Esophagus muscularis mucosa (tissue), 4 donors: ENCODE measurements at places on chromosomes 1 and 21.

DNA sequence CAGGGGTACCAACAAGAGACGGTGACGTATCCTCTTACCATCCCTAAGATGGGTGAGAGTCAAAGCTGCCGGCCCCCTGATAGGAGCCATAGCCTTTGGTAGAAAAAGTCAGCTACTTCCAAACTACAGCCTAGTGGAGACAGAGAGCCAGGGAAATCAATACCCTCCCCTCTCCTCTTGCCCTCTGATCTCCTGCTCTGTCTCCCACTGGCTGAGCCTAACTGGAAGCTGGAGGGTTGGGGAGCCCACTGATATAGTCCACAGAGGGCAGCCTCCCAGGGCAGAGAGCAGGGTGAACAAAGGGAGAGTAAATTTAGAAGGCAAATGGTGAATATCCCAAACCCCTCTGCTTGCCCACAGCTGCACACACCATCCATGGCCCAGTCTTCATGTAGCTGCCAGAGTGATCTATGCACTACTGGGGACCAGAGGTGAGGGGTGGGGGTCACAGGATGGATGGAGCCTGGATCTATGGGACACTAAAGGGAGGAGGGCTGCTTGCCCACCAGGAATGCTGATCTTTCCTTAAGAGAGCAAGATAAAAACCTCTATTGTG, 80.0 kb downstream of the DHRS3 start:
- no peak for DNase-seq
- no peak overlapping the region for H3K27ac ChIP-seq
- H3K36me3 ChIP-seq, result no peaks in the 10 kb centered on the region
- no peaks in the 10 kb centered on the region for H3K27me3 ChIP-seq
- H3K4me1 ChIP-seq, result peaks cover 37% of the 10 kb centered on the region

GRCh38 chr1:169779970-169780369, 14.7 kb downstream of the METTL18 start:
- no peaks in the 10 kb centered on the region for H3K4me1 ChIP-seq
- no peak overlapping the region for H3K4me3 ChIP-seq
- peaks cover 2% of the 10 kb centered on the region for H3K27me3 ChIP-seq
- no peak overlapping the region for H3K27ac ChIP-seq
- no peak for DNase-seq
- H3K36me3 ChIP-seq, result no peaks in the 10 kb centered on the region

- peaks cover 21% of the 10 kb centered on the region for H3K4me1 ChIP-seq
- H3K27me3 ChIP-seq, result no peaks in the 10 kb centered on the region
- DNase-seq, result no peak
Observed at GRCh38 chr1:167819849-167820683, 93.9 kb downstream of the ADCY10 start.

DNA sequence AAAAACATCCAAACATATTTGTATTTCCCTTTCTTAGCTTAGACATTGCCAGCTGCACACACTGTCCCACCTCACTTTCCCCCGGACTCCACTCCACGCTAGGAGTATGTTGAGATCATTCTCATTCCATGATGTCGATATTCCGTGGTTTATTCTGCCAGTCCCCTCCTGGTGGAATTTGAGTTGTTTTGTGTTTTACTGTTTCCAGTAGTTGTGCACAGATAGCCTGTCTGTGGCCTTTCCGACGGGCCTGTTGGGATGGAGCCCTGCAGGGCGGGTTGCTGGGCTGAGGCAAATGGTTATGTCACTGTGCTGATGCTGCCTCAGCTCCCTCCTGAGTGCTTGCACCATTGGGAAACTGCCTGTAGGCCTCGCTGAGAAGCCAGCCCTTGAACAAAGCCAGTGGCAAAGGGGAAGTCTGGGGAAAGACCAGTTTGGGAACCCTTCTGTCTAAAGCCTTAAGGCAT, 12.8 kb downstream of the TRAPPC10 start:
- H3K4me1 ChIP-seq, result peaks cover 37% of the 10 kb centered on the region
- no peaks in the 10 kb centered on the region for H3K27me3 ChIP-seq
- H3K27ac ChIP-seq, result peak overlapping the region; percentile 35
- H3K36me3 ChIP-seq, result no peaks in the 10 kb centered on the region
- DNase-seq, result no peak
- H3K4me3 ChIP-seq, result no peak overlapping the region

DNA sequence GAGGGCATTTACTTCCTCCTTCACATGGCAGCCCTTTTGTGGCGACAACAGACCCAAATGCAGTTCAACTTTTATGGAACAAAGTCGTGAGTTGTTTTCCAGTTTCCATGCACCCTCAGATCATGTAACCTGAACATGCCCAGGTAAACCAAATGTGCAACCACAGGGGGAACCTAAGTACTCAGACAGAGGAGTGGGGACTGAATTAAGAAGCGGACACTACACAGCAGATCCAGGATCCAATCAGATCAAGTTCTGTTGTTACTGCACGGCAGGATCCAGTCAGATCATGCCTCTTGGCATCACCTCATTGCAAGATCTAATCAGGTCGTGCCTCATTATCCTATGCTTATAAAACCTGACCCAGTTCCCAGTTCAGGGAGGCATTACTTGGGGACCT, 115.7 kb downstream of the MATN1 start:
- H3K27me3 ChIP-seq, result no peaks in the 10 kb centered on the region
- no peaks in the 10 kb centered on the region for H3K4me1 ChIP-seq
- DNase-seq, result no peak
- no peak overlapping the region for H3K4me3 ChIP-seq

GRCh38 chr1:42266253-42267135, 68.5 kb downstream of the FOXJ3 start:
- H3K36me3 ChIP-seq, result peaks cover 11% of the 10 kb centered on the region
- no peak for DNase-seq
- H3K4me3 ChIP-seq, result no peak overlapping the region
- H3K27ac ChIP-seq, result no peak overlapping the region
- H3K4me1 ChIP-seq, result peaks cover 26% of the 10 kb centered on the region

DNA sequence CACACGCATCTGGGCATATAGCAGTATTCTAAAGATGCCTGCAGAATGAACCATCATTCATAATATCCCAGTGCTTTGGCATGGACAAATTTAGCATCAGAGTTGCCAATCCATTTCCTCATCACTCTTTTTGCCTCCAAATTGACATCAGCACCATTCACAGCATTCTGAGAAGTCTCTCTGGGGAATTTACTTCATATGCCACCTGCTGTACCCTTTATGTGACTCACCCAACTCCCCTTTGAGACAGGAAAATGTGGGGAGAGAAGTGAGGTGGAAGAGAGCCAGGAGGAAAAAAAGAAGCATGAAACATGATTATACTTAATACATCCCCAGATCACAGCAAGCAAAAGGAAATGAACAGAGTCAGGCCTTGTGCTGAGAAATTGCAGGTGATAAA, 37.4 kb downstream of the RAB3B start:
- H3K27ac ChIP-seq, result no peak overlapping the region
- H3K4me1 ChIP-seq, result no peaks in the 10 kb centered on the region
- H3K27me3 ChIP-seq, result peaks cover 19% of the 10 kb centered on the region

GRCh38 chr21:41706678-41707077, 60.2 kb downstream of the RIPK4 start:
- H3K4me1 ChIP-seq, result no peaks in the 10 kb centered on the region
- H3K4me3 ChIP-seq, result no peak overlapping the region
- no peak overlapping the region for H3K27ac ChIP-seq
- no peak for DNase-seq
- H3K27me3 ChIP-seq, result no peaks in the 10 kb centered on the region

DNA sequence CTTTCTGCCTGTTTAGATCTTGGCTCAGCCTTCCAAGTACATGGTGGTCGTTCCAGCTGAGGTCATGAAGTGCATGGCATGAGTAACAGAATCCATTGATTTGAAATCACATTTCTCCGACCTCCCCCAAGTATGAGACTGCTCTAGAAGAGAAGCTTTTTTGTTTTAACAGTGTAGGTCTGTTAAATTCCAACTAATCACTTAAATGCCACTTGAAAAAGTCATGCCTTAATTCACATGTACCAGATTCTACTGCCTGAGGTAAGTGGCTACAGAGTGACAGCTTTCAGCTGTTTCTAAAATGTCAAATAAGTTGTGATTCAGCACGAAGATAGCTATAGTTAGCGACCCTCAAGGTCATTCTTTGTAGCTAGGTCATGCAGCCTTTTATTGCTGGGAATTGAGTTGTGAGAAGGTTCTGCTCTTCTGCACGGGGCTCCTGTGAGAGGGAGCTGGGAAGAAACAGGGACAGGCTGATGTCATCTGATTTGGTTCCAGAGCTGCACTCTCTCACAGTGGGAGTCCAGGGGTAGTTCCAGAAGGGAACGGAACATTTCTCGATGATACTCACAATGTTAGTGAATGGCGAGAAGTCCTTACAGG, 112.7 kb downstream of the VPS13D start:
- peaks cover 17% of the 10 kb centered on the region for H3K36me3 ChIP-seq
- no peak overlapping the region for H3K27ac ChIP-seq
- H3K4me1 ChIP-seq, result peaks cover 84% of the 10 kb centered on the region
- H3K27me3 ChIP-seq, result no peaks in the 10 kb centered on the region

- H3K36me3 ChIP-seq, result no peaks in the 10 kb centered on the region
- DNase-seq, result no peak
- H3K27ac ChIP-seq, result no peak overlapping the region
- H3K4me3 ChIP-seq, result no peak overlapping the region
- no peaks in the 10 kb centered on the region for H3K27me3 ChIP-seq
- H3K4me1 ChIP-seq, result no peaks in the 10 kb centered on the region
Observed at GRCh38 chr21:45581322-45581712, 39.1 kb upstream of the SLC19A1 start.

GRCh38 chr1:115527746-115528145, 114.0 kb upstream of the VANGL1 start:
- peak; percentile 82 for DNase-seq
- no peak overlapping the region for H3K27ac ChIP-seq

DNA sequence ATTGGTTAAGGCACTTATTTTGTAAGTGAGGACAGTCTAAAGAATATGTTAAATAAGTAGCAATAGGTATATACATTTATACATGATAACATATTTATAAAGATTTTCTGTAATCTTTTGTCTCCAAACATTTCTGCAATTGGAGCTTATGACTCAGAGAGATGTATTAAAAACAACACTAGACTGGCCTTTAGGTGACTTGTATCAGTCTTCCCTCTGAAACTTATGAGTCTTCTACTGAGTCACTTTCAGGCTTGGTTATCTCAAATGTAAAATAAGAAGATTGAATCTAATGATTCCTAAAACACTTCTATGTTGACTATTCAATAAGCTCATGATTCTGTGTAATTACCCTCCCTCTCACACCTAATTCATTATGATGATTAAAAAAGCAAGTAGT, 672.6 kb upstream of the NEGR1 start:
- no peaks in the 10 kb centered on the region for H3K4me1 ChIP-seq
- H3K4me3 ChIP-seq, result no peak overlapping the region
- no peak for DNase-seq
- H3K36me3 ChIP-seq, result no peaks in the 10 kb centered on the region

DNA sequence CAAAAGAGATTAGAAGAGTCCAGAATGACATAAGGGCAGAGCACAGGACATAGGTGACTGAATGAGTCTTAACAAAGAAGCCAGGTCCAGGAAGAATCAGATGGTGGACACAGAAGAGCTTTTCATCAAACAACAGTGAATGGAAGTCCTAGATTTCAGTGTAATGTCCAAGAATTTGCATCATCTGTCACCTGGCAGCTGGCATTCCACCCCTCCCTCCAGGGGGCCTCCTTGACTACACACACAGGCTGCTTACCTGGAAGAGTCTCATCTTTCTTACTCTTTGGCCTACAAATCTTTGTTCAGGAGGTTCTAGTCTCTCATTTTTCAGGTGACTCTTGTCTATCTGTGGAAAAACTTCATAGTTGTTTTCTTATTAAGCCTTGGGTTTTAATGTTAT, 36.2 kb downstream of the GORAB start:
- no peaks in the 10 kb centered on the region for H3K27me3 ChIP-seq
- DNase-seq, result no peak
- H3K4me1 ChIP-seq, result peaks cover 10% of the 10 kb centered on the region
- H3K4me3 ChIP-seq, result no peak overlapping the region
- no peaks in the 10 kb centered on the region for H3K36me3 ChIP-seq

DNA sequence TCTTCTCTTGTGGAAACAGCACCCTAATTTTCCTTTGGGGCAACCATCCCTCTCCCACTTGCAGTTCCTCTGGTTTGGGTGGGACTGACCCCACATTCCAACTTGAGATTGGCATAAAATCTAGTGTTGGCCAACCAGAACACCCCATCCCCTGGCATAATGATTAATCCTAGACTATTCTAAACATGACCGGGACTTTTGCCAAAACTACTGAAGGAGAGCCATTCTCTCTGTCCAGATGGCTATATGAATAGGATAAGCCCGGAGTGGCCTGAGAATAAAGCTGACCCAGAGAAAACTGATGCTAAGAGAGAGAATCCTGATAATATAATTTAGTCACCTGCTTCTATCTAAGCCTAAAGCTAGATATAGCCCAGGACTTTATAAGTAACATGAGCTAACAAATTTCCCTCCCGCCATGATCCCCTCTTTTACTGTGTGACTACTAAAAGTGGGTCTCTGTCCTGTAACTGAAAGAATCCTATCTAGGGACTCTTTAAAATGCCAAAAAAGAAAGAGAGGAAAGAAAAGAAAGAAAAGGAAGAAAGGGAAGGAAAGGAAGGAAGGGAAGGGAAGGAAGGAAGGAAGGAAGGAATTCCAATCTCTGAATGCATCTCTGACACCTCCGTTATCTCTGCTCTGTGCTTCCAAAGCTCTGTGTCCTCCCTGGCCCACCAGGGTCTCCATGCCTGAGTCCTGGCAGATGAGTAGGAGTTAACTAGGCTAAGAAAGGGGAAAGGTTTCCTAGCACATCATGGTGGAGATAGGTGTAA, 28.0 kb upstream of the NRDC start:
- H3K27ac ChIP-seq, result no peak overlapping the region
- H3K36me3 ChIP-seq, result no peaks in the 10 kb centered on the region
- H3K27me3 ChIP-seq, result peaks cover 7% of the 10 kb centered on the region

DNA sequence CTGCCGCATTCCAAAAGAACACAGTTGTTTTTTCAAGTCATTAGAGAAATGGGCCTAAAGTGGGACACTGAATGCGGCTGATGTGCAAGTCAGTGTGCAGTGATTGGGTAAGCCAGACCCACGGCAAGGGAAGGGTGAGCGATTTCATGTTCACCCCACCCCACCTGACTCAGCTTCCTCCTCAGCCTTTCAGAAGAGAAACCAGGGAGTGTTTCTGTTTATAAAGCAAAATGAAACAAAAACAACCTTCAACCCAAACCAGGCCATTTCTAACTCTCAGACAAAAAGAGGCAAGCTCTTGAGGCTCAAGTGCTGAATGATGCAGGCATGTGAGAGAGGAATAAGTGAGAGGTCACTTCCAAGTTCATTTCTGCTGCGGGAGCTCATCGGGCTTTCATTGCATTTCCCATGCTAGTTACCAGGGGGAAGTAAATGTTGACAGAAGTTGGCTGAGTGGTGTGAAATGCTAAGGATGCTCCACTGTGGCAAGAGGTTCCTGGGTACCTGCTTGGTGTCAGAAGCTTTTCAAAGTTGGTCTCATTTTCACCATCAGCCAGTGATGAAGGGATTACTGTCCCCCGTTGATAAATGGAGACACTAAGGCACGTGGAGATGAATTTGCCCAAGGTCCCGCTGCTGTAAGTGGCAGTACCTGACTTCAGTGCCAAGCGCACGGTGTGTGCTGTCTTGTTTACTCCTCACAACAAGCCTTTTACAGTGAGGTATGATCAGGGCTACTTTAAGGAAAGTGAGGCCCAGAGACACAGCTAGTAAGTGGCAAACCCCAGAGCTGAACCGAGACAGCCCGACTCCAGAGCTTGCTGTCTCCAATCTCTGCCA, 29.1 kb downstream of the STPG1 start:
- H3K36me3 ChIP-seq, result peaks cover 3% of the 10 kb centered on the region
- no peak overlapping the region for H3K27ac ChIP-seq
- peaks cover 4% of the 10 kb centered on the region for H3K4me1 ChIP-seq

GRCh38 chr1:58726581-58726980, 26.7 kb upstream of the MYSM1 start:
- peaks cover under 1% of the 10 kb centered on the region for H3K4me1 ChIP-seq
- no peak overlapping the region for H3K4me3 ChIP-seq
- no peaks in the 10 kb centered on the region for H3K36me3 ChIP-seq
- H3K27ac ChIP-seq, result no peak overlapping the region
- no peak for DNase-seq
